ENCODE measurements at places on chromosomes 6 and 20.

GRCh38 chr6:142510211-142510610 lies 208.4 kb downstream of the ADGRG6 start:
- DNase-seq: no peak

- DNase-seq: no peak
These were observed 14.4 kb upstream of the SLC22A23 start for GRCh38 chr6:3471286-3471685.

DNA sequence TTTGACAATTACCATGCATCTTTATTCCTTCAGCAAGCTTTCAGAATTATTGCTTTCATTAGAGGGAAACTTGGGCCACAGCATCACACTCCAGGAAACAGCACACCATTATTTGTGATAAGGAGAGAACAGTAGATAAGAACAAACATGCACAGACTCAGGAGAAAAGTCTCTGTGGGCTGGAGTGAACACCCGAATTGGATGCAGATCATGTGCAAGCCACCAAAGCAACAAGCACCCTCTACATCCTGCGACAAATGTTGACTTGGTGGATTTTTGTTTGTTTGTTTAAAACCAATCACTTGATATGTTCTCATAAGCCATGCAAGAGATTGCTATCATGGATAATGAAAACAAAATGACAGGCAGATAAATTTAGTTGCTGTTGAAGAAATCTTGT lies 67.7 kb upstream of the ZFP64 start:
- DNase-seq: no peak

DNA sequence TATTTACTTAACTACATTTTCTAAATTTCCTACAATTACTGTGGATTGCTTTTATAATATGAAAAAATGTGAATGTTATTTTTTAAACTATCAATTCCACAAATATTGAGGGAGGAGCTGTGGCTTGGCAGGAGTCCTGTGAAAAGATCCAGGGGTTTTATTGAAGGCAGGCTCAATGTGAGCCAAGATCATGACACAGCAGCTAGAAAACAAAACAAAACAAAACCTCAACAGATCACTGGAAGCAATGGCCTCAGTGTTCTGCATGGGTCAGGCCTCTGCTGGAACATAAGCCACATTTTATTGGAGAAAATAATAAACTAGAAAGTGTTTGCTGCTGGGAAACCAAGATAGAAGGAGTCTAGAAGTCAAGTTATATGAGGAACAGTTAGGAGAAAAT lies 19.4 kb upstream of the RCAN2 start:
- DNase-seq: no peak

DNA sequence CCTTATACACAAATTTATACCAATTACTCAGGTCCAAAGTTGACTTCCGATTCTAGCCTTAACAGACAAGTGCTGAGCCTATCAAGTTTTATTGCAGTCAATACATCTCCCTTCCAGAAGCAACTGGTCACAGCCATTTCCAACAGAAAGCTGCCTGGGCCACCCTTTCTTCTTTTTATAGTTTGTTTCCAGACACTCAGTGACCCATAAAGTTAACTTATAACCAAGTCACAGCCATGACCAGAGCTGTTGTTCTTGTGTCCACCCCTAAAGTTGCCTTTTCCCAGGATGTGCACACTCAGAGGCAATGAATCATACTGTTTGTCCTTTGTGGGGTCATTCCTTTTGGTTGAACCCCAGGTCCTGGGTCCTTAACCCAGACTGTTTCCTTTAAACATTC lies 89.9 kb downstream of the CD83 start:
- no peak for DNase-seq

DNA sequence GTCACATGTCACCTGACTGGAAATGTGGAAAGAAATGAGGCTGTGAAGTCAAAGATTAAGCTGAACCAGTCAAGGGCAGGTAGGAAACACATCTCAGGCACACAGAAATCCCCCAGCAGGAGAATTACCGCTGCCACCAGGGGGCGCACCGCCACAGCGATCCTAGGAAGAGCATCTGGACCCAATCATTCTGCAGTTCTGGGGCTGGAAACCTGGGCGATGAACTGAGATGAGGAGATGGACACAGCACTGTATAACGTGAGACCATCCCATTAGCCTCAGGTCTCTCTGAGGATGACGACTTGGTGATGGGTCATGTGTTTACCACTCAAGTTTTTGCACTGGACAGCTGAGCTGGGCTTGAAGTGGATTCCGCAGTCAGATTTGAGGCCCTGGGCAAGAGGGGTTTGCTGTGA lies 6.5 kb upstream of the SLC24A3 start:
- DNase-seq: peak; percentile 88

GRCh38 chr20:18781509-18781908 lies 32.1 kb upstream of the SCP2D1 start:
- DNase-seq: no peak

DNA sequence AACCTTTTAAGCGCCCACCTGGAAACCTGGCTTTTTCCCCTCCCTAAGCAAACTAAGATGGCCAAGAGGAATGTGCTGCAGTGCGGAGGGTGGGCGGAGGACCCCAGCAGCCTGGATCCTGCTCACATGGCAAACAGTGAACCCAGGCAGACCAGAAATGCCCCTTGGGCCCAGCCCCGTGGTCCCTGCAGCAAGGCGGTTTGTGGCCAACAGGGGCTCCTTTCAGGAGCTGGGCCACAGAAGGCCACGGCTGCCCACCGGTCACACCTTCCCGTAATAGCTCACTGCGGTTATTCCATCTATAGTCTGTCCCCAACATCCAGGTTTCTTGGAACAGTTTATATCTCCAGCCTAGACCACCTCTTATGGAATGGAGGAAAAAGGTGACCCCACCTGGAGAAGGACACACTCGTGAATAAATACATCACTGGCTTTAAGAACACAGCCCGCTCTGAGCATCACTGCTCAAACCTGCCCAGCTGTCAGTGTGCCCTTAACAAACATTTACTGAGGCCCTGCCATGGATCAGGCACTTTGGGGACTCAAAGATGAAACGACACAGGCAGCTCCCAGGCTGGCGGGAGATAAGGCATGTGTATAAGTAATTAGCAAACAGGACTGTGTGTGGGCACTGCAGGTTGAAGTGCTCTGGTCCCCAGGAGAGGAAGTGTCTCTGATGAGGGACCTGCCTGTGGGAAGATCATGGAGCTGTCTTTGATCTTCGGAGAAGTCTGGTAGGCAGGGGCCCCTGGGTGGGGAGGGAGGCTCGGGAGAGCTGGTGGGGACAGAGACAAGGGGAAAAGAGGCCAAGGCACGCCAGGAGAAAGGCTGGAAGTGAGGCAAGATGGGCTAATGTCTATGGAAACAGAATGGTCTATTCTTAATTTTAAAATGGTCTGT lies 3.2 kb upstream of the TUBB1 start:
- DNase-seq: peak; percentile 51

DNA sequence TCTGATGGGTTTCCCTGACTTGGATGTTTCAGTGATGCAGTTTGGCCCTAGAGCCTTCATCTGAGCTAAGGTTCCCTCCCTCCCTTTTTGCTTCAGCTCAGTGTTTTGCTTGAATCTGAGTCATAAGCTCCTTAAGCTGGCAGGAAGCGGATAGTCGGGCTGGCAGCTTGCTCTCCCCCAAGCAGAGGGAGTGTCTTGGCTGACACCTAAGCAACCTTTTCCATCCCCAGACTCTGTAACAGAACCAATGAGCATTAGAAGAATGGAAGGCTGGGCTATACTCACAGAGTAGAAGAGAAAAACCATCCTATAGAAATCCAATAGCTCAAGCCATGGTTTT lies 98.3 kb downstream of the HAO1 start:
- DNase-seq: no peak

DNA sequence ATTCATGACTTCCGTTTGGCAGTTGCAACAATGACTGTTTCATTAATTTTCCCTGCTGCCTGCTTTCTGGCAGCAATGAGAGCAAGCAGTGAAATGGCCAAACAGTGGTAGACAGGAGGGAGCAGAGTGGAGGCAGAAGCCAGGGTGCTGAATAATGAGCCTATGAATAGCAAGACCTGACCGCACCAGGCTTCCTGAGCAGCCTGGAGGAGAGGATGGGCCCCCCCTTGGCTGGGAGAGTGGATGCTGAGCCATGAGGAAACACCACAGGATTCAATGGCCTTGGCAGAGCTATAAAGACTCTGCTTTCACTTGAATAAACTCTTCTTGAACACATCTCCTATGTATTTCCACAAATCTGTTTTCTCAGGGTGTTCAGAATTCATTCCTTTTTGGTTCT lies 68.1 kb upstream of the SNRPB2 start:
- no peak for DNase-seq

DNA sequence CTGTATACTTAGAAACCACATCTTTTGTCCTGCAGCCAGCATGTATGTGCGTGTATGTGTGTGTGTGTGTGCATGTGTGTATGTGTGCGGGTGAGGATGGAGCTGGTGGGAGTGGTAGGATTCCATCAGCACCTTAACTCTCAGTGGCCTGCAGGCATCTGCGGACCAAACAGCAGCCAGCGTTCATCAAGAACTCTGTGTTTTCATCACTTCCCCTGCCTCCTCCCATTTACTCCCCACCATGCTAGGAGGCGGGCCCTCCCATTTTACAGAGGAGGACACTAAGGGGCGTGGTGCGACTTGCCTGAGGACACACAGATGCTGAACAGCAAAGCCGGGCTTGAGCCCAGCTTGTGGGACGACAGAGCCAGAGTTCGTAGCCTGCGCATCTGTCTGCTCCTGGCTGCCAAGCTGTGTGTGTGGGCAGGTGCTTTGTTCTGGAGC lies 8.9 kb downstream of the VSTM2L start:
- DNase-seq: no peak

GRCh38 chr20:19706463-19706862 lies 51.6 kb upstream of the RIN2 start:
- DNase-seq: no peak

DNA sequence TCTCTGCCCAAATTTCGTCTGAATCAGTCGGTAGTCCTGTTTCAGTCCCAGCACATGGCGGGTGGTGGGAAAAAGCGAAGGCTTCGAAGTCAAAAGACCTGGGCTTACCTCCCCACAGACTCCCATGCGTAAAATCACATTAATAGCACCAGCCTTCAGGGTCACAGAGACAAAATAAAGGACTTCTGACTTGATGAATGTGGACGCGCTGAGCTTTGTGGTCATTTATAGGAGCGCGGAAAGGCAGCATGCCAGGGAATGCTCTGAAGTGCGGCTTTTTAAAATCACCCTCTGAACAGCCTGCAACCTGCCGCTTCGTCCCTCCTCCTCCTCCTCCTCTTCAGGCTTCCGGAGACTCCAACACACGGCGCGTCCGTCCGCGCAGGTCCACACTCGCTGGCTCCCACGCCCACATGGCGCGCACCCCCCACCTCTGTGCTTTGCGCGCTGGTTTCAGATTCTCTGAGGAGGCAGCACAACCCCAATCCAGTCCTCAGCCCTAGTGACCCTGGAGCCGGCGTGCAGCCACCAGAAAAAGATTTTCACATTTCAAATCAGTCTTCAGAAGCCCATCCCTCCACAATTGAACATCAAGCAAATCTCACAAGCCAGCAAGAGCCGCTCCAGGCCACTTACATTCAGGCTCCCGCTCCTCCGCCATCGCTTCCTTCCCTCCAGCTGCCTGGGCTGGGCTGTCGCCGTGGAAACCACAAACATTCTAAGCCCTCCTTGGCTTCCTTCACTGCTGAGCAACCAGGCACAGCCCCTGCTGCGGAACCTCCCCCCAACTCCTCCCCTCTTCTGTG lies at the start of gene C6orf118:
Gene C6orf118 (minus strand): TSS at position 680 of the 806 bp plus-strand sequence. CDS start 19 bp downstream, at position 661.
- no peak for DNase-seq

DNA sequence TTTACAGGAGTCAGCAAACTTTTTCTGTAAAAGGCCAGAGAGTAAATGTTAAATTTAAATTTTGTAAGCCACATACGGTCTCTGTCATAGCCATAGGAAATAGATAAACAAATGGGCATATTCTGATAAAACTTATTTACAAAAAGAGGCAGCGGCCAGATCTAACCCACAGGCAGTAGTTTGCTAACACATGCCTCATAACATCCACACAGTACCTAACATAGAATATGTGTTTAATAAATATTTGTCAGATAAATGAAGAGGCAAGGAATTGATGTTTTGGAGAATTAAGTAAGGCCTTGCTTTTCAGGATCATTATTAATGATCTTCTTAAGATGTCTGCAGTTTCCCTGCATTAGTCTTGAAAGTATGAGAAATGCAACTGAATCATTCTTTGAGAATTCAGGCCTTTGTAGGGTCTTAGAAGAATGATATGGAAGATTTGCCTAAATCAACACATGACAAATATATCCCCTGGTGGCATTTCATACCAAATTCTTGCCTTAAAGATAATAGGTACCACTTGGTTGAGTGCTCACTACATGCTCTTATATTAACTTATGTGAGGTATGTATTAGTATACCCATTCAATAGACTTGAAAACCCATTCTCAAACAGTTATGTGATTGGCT lies 39.3 kb upstream of the TRAM2 start:
- DNase-seq: no peak

- DNase-seq: no peak
These were observed 91.3 kb upstream of the HEY2 start for GRCh38 chr6:125658136-125658535.

DNA sequence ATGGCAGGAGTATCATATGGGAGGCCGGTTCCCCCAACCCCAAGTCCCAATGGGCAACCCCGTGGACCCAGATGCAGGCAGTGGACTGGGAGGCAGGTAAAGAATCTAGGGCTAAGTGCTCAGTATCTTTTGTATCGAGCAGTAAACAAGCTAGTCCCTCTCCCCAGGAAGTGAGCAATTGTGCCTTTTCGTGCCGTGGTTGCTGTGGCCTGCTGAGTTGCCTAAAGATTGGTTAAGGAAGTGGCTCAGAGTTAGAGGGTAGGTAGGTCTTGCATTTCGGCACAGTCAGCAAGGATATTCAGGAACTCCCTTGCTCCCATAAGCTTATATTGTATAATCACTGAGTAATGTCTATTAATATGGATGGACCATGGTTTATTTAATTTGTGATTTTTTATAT lies 1.3 kb upstream of the DNAH8 start:
- DNase-seq: peak; percentile 74

- no peak for DNase-seq
These were observed 118.7 kb downstream of the HFE start for GRCh38 chr6:26205625-26206574.

GRCh38 chr20:43840382-43841070 lies 74.1 kb upstream of the TOX2 start:
- DNase-seq: no peak

DNA sequence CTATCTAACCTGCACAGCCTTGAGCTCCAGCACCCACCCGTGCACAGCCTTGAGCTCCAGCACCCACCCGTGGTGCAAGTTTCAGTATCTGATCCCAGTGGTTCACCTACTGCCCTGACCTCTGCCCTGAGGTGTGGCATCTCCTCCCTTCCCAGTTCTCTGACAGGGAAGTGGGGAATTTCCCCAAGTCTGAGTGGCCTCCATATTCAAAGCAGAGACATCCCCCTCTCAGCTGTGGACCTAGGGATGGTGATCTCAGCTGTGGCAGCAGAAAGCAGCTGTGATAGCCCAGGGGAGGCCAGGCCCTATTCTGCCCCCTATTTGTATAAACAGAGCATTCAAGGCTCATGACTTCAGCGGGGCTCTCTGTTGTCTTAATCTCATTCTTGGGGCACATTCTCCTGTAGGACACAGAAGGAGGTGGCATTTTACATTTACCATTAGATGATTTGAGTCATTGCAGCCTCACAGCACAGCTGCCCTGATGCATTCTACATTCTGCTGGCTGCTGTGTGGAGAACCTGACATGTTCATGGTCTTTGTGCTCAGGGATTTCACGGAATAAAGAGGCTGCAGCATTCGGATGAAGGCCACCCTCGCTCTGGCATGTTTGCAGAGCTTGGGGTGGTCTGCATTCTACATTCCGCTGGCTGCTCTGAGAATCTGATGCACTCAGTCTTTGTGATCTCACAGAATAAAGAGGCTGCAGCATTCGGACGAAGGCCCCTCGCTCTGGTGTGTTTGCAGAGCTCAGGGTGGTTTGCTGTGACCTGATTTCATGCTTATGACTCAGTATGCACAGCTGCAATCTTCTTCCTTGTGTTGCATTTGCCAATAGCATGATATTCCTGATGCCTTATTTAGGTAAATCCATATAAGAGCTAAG lies 16.9 kb downstream of the GPR31 start:
- DNase-seq: peak; percentile 40
